Activated CD4-positive, alpha-beta T cell treated with anti-CD3 and anti-CD28 coated beads for 4 hours (primary cell): ENCODE measurements at places on chromosomes 16 and 17.
A peak's percentile ranks its signal among the peaks of the same experiment; 100 is the strongest.

- no peak for DNase-seq
Measured at GRCh38 chr16:75378616-75379015, 54.7 kb downstream of the CFDP1 start.

DNA sequence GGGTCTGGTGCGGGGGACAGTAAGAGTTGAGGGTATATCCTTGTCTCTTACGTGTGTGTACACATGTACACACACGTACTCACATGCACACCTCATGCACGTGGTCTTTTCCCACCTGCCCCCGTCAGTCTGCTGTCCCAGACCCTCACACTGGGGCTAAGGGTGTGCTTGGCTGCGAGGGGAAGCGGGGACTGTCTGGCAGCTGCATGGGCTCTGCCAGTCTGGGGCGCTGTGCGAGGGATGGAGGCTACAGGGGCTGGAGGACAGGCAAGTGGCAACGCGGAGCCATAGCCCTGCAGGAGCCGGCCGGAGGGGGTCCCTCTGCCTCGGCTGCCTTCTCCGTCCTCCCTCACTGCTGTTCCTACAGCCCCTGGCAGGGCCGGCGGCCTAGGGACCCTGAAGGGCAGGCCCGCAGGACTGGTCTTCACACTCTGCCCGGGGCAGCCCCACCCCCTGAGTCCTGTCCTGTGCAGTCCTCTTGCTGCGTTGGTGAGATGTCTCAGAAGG lies 20.8 kb upstream of the SLC38A10 start:
- no peak for DNase-seq

GRCh38 chr17:80845069-80845862 lies 146.4 kb upstream of the CHMP6 start:
- no peak for DNase-seq

DNA sequence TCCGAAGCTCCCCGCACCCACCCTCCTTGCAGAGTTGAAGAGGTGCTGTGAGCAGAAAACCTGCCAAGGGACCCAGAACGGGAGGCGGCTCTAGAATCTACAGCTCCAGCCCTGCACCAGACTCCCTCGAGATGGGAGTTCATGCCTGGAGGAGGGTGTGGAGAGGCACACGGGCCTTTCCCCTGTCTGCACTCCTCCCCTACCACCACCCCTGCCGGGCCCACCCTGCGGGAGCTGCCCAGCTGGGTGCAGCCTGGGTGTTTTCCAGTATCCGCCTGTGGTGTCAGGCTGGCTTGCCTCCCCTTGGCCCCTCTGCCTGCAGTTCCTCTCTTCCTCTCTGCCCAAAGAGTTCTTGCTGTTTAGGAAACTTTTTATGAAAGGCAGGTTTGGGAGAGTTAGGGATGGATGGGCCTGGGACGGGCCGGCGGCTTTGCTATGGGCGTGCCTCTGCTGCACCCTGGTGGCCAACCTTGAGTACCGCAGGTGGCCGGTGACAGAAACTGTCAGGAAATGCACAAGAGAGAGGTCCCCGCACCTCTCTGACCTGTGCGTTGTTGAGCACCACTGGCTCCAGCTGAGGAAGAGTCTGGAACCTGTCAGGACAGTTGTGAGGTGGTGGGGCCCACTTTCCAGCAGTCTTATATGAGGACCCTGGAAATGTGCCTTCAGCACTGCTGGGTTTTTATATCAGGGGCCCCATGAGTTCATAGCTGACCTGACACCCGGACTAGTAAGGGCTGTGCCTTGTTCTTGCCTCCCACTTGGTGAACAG lies 354.1 kb downstream of the SEC14L1 start:
- peak; percentile 80 for DNase-seq

DNA sequence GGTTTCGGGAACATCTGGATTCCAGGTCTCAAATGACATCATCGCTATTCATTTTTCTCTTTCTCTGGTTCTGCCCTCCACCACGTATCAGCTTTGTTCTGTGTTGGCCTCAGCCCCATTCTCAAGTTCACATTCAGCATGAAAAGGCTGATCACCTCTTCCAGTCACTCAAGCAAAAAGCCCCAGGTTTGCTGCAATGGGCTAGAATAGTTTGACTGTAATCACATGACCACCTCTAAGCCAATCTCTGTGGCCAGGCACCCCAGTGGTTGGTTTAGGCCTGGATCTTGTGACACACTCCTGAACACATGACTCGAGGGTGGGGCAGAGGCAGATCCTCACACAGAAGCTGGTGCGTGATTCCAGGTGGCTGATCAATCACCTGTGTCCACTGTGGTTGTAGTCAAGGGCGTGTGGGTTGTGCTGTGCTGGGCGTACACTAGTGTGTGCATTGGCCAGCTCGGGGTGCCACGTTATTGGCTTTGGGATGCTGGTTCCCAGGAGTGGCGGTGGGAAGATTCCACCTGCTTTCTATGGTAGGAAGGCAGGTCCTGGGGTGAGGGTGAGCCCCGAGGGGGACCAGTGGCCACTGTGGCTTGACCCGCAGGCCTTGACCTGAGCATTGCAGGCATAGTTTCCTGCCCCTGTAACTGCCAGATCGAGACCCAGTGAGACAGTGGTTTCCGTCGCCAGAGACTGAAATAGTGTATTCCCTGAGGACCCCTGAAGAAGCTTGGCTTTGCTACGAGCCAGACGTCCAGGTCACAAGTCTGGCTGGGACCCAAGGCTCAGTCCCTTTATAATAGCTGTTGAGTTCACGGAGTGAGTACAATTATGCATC lies 12.0 kb downstream of the EEF2K start:
- DNase-seq = no peak

GRCh38 chr16:15857724-15858560 lies 1.1 kb upstream of the MYH11 start:
- no peak for DNase-seq

- no peak for DNase-seq
Measured at GRCh38 chr17:36717088-36717487, 115.7 kb downstream of the MRM1 start.

DNA sequence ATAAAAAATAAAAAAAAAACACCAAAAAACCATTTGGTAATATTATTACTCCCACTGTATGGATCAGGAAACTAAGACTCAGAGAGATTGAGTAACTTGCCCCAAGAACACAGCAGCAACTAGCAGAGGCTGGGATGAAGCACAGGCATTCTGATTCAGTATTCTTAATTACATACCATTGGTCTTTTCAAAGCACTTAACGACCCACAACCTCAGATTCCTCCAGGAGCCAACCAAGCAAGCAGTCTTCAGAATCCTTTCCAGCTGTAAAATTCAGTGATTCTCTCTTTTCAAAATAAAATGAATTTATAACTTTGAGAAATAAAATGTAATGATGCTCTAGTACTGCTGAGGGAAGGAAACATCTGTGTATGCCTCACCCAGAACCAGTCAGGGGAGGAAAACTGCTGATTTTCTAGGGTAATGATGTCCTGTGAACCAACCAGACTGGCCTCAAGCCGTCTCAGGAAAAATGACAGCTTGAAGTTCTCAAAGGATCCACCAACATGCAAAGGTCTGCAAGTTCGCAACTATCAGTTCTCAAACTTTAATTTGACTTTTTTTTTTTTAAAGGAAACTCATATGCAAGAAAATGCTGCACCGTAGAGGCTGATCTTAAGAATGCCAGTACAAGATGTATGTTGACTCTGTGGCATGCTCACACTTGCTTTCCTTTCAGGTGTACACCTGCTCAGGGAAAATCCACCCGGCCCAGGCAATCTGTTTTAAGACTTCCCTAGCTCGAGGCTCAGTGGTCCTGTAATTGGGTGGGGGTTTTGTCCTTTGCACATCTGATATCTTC lies 9.0 kb downstream of the CUEDC1 start:
- DNase-seq = no peak

GRCh38 chr17:9401434-9401833 lies 174.2 kb downstream of the STX8 start:
- no peak for DNase-seq

DNA sequence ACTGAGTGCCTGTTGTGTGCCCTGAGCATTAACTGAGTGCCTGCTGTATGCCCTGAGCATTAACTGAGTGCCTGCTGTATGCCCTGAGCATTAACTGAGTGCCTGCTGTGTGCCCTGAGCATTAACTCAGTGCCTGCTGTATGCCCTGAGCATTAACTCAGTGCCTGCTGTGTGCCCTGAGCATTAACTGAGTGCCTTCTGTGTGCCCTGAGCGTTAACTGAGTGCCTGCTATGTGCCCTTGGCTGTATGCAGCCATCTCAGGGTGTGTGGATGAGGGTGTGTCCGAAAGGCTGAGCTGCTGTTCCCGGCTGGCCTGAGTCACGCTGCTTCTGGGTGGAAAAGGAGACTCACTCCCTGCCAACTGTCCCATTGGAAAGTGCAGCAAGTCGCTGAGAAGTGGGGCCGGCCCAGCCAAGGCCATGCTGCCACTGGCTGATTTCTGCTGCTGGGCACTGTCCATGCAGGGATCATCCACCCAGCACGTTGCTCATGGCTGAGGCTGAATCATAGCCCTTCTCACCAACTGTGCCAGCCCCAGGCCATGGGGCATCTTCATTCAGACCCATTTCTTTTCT lies 113.8 kb downstream of the OR1D5 start:
- DNase-seq = no peak

DNA sequence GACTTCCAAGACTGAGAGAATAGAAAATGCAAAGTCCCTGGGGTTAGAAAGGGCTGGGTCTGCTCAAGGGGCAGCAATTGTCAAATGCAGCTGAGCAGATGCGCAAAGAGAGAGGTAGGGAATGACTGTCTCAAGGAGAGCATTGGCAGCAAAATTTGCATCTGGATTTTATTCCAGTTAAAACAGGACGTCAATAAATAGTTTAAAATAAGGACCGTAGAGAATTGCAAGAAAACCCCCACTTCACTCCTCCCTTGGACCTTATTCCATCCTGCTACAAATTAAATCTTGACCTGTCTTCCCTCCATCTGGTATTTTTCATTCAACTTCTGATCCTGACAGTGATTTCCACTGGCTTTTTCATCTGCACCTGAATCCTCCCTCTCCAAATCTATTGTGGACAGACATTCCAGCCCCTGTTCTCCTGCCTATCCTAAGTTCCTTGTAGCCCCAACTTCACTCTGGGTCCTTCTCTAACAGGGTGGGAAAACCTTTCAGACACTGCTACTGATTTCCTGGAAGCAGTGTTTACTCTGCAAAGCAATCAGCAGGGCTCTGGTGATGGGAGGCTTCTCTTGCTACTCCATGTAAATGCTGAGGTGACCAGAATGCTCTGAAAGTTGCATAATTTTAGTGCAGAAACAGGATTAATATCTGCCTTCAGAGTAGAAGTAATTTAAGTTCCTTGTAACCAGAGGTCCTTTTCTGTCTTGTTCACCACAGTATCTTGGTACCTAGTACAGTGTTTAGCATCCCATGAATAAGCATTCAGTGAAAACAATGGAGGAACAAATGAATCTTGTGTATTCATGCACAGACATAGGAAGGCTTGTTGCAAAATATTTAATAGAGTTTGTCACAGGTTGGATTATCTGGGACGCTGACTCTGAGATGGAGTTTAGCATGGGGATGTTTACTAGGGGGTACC lies 79.2 kb downstream of the CDH11 start:
- no peak for DNase-seq

- no peak for DNase-seq
Measured at GRCh38 chr17:50467114-50467854, 1.4 kb downstream of the CHAD start.

GRCh38 chr17:32445971-32446370 lies 1.7 kb downstream of the PSMD11 start:
- no peak for DNase-seq

DNA sequence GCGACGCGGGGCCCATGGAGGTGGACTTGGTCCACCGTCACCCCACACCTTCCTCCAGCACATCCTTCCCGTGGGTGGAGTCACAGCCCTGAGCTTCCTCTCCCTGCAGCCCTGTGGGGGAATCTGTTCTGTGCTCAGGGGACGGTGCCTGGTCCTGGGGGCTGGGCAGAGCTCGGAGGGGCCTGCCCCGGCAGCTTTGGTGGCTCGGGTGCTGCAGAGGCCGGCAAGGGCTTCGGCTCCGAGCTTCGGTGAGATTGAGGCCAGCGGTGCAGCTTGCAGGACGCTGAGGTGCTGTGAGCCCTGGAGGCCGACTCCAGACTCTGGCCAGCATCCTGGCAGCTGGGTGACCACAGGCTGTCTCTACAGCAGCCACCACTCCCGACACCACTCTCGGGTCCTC lies 36.4 kb downstream of the METRNL start:
- no peak for DNase-seq

DNA sequence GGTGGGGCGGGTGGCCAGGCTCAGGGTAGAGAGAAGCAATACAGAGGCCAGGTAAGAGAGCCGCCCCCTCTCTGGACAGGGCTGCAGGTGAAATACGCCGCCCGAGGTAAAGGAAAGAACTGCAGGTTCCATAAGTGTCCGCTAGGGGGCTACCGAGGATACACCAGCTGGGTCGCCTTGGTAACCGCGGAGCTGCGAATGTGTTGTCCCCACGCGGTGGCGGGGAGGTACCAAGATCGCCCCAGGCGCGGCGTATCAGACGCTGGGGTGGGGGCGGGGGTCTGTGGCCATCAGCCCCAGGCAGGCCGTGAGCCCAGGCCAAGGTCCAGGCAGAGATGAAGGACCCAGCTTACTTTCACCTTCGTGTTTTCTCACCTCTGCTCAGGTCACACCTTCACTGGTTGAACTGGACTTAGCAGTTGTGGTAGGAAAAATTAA lies 18.4 kb upstream of the ZFP90 start:
- DNase-seq = peak; percentile 89

GRCh38 chr17:32927724-32928585 lies at the start of gene TMEM98:
TMEM98 (plus strand) TSS chr17:32928153; CDS start chr17:32931529, 3,376 bp downstream.
- DNase-seq = no peak

GRCh38 chr16:74667255-74667700 lies 601 bp upstream of the RFWD3 start:
- DNase-seq = no peak
